ENCODE measurements at places on chromosomes 5 and 9. TPM values are rescaled to one million over a fixed set of nuclear protein-coding genes. Genes with fewer than 3 reads are reported as not detected.

Gene PCDHGA4
- 14.7 TPM for total RNA-seq

DNA sequence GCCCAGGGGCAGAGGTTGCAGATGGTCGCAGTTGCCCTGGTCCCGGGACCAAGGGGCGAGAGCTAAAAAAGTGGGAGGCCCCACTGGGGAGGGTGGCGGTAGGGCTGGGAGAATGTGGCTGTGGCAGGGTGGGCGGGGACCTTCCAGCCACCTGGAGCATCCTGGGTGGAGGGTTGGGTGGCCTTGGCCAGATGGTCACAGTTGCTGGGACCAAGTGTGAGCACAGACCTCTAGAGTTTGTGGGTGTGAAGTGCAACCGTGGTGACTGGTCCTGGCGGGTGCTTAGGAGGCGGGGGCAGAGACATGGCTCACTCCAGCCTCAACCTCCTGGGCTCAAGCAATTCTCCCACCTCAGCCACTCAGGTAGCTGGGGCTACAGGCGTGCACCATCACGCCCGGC is 5.7 kb upstream of the TRAF2 start:
- no peak for DNase-seq

GRCh38 chr5:148974642-148975327 is 88.1 kb downstream of the SH3TC2 start:
- peak; percentile 46 for DNase-seq

GRCh38 chr5:79205965-79206364 is 30.0 kb upstream of the JMY start:
- DNase-seq: no peak

DNA sequence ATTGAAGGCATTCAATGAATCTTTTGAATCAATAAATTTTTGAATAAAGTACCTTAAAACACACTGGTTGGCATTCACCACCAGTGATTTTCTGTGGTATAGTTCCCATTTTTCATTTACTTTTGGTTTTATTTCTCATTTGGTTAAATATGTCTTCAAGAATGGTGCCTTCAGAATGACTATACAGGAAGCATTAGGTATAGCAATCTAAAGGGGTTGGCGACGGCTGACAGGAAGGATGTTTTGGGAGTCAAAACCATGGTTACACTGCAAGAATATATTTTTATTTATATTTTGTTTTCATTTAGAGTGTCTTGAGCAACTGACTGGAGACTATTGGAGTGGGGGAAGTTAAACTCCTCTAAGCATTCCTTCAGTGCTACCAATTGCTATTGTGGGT is 235.7 kb downstream of the HTR1A start:
- DNase-seq: no peak

GRCh38 chr5:157624144-157624543 is 28.1 kb downstream of the SOX30 start:
- no peak for DNase-seq

DNA sequence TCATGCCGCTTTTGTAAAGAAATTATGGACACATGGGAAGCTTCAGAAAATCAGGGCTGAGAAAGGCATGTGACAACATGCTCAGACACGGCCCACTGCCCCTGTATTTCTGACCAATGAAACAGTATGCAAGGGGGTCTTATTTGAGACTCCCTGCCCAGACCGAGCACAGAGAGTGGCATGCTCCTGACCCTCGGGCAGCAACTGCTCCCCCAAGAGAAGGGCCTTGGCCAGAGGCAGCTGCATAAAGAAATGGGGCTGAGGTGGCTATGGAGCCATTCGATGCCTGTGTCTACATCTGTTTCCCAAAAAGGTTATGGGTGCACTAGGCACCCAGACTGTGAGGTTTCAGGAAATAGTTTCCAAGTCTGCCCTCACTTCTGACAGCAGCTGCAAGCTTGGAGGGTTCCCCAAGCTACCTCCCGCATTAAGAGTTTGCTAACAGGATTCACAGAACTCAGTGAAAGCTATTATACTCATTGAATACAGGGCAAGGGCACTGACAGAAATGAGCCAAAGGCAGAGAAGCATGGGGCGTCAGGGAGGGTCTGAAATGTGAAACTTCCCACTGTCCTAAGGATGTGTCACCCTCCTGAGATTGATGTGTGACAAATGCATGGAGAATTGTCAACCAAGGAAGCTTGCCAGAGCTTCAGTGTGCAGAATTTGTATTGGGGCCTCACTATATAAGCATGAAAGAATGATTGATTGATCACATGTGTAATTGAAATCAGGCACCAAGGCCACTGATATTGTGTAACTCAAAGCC is 94.3 kb downstream of the DAP start:
- DNase-seq: peak; percentile 22

GRCh38 chr9:19939734-19940278 is 151.0 kb upstream of the SLC24A2 start:
- no peak for DNase-seq

DNA sequence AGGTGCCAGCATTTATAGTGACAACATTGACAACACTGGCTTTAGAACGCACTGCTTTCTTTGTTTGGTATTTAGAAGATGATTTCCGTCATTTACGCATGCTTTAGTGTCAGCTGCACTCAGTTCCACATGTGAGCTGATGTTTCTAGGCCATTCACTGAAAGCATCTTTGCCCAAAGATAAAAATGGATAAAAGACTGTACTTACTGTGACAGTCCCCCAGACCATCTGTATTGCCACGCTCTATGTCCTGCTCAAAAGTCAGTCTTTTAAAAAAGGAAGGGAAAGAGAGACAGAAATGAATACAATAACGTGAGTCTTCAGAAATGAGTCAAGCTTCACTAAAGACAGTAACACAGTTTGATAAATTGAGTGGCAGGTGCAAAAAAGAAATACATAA is 99.3 kb downstream of the SEMA6A start:
- DNase-seq: no peak

DNA sequence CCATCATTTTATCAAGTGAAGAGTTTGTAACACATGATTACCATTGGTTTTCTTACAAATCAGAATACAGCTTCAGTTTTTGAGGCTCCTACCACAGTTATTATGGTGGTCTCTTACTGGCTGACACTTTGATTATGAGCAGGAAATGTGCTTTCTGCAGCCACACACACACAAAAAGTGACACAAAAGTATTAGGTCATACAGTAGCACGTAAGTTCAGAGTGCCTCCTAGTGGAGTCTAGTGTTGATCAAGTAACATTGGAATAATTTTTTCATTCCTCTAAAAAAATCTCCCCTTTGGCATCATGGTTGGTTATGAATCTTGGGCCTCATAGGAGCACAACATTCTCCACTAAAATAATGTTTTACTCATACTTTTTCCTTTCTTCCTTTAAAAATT is 37.6 kb downstream of the PAM start:
- no peak for DNase-seq

Gene ANXA2R
- 3.3 TPM for total RNA-seq

DNA sequence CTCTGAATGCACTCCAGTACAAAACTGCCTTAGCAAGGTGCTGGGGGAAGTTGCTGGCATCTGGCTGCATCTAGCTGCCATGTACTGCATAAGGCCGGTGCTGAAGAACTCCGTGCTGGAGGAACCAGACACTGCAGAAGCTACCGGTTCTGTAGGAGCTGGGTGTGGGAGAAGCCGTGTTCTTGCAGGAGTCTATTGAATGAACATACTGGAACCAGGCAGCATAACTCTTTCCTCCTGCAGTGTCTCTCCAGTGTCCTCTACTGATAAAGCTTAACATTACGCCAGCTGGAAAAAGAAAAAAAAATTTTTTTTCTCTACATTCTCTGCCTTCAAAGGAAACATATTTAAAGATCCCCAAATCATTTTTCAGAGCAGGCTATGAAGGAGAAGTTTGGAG is 38.5 kb downstream of the VPS13A start:
- DNase-seq: no peak

DNA sequence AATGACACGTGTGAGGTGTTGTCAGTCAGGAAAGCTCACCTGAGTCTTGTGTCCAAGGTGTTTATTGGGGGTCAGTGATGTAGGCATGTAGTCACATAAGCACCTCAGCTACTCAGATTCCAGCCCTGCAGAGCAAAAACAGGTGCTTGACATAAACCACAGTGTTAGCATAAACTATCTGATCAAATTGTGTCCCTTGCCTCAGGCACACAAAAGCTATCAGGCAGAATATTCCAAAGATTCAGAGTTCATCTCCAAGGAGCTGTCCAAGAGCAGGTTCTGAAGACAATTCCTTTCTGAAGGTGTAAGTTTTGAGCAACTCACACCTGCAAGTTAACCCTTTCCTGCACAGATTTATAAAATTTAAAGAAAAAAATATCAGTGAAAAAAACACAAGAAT is 102.2 kb upstream of the ITGA1 start:
- peak; percentile 24 for DNase-seq

DNA sequence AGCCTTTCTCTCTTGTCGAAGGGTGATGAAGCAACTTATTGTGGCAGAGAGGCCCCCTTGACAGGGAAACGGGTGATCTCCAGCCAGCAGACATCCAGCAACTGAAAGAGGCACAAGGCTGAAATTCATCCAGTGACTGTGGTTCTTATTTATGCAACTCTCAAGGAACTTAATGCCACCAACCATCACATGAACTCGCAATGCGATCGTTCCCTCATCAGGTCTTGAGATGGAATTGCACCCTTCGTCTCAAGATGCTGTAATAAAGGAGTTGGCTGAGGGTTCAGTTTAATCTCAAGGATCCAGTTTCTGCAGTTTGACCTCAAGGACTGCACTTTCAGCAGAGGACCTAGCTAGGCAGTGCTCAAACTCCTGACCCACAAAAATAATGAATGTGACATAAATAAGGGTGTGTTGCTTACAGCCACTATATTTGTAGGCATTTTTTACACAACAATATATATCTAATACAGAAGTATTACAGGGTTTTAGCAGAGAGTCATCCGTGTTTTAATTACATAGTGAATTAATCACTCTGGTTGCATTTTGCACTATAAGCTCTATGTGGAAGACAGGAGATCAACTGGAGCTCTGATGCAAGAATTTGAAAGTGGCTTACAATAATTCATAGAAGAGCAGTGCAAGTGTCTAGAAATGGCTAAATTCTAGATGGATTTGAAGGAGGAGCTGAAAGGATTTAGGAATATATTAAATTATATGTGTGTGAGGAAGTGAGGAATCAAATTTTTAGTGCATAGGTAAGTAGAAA is 957.8 kb upstream of the CTNND2 start:
- no peak for DNase-seq

- peak; percentile 48 for DNase-seq
Measured at GRCh38 chr9:114434878-114435311, 47.1 kb upstream of the AKNA start.

Gene LEAP2
- total RNA-seq: 1.2 TPM

DNA sequence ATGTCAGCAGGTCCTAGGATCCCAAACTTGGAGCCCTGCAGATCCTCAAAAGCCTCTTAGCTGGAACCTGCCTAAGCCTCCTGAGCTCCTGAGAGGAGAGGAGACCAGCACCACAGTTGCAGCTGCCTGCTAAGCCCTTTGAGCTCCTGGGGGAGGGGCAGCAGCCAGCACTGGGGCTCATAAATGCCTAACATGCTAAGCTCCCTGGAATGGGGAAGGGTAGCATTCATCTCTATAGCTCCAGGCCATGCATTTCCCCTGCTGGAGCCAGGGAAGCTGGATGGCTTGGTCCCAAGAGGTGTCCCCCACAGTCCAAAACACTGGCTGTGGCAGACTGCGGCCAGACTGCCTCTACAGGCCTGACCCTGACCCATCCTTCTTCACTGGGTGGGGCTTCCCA is 182.7 kb downstream of the KCNN2 start:
- peak; percentile 44 for DNase-seq

DNA sequence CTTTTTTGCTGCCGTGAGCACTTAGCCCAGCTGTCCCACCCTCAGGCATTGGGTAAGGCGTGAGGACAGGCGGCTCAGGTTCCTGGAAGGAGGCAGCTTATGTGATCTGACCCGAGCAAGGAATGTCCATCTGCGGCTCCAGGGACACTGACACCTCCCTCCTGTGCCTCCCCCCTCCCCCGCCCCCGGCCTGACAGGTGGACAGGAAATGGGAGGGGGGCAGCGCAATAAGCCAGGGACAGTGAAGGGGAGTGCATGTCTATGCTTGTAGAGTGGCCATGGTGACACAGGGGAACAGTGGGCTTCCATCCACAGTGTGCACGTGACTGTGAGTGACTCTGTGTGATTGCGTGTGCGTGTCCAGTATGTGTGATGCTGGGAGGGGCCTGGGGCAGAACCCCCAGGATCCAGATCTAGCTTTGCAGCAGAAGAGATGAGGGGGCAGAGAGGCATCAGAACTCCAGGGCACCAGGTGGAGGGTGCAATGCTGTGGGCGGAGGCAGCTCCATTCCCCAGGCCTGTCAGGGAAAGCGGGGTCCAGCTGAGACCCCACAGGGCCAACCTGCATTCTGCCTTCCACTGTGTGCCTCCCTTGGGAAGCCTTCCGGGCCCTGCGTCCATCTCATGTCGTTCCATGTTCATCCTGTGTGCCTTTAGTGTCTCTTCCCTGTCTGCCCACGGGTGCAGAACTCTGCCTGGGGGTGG is 30.5 kb downstream of the CNTFR start:
- peak; percentile 90 for DNase-seq

Gene BNC2
- total RNA-seq: 16.1 TPM

DNA sequence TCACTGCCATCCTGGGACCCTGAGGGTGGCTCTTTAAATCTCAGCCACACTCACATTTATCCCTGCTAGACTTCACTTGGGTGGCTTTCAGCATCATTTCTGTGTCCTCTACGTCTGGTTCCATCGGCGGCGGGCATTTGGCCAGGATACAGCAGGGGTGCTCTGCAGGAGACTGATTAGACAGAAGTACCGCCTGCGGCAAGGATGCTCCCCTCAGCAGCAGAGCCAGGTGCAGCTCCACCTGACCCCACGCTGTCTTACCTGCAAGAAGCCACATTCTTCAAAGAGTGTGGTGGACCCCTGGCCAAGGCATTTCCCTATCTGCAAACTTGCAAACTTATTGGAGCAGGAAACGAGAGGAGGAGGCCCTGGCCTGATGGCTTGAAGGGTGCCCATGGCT is 309.8 kb upstream of the IRX4 start:
- DNase-seq: no peak

DNA sequence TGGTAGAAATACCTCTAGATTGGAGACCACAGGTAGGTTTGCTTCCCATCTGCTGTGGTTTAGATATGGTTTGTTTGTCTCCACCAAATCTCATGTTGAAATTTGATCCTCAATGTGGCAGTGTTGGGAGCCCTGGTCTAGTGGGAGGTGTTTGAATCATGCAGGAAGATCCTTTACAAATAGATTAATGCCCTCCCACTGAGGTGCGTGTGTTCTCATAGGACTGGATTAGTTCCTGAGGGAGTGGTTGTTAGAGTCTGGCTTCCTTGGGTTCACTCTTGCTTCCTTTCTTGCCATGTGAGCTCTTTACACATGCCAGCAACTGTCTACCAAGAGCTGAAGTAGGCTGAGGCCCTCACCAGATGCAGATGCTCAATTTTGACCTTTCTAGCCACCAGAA is 391.1 kb upstream of the GRIA1 start:
- DNase-seq: no peak

GRCh38 chr9:105245029-105245890 is 809 bp downstream of the SLC44A1 start:
- peak; percentile 53 for DNase-seq

- DNase-seq: no peak
Measured at GRCh38 chr9:99556998-99557397, 264.7 kb upstream of the NR4A3 start.

Gene TYRP1
- total RNA-seq: 0.04 TPM

All from SJCRH30 (cell line).